ENCODE measurements at places on chromosomes 3 and 15.

DNA sequence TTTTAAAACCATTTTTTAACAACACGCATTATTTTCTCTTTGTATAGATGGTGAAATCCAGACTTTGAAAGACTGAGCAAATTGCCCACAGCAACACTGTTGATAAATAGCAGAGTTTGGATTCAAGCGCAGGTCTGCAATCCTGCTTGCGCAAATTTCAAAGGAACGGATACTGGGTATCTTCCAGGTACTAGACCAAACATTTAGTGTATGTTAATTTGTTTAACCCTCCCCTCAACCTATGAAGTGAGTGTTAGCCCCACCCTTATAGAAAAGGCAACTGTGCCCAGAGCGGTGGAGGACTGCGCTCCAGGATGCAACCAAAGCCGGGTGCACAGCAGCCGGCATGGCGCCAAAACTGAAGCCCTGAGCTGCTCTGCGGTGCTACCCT is 103.8 kb downstream of the CPN2 start:
- DNase-seq, result no peak

DNA sequence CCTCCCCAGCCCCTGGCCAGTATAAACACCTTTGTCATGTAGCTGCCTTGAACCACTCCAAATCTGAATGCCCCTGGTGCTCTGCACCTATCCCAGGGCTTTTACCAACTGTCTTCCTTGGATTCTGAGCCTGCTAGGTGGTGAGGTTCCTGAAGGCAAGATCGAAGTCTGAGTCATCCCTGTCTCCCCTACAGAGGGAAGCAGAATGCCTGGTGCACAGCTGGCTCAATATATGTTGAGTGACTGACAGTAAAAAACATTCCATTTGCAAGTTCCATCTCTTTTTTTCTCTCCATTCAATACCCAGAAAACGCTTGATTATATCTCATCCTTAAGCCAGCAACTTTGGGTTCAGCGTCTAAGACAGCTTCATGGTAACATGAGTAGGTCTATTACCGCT is 24.7 kb downstream of the SLC24A1 start:
- DNase-seq, result no peak

GRCh38 chr3:15894382-15894781 is 96.6 kb upstream of the ANKRD28 start:
- DNase-seq, result no peak

DNA sequence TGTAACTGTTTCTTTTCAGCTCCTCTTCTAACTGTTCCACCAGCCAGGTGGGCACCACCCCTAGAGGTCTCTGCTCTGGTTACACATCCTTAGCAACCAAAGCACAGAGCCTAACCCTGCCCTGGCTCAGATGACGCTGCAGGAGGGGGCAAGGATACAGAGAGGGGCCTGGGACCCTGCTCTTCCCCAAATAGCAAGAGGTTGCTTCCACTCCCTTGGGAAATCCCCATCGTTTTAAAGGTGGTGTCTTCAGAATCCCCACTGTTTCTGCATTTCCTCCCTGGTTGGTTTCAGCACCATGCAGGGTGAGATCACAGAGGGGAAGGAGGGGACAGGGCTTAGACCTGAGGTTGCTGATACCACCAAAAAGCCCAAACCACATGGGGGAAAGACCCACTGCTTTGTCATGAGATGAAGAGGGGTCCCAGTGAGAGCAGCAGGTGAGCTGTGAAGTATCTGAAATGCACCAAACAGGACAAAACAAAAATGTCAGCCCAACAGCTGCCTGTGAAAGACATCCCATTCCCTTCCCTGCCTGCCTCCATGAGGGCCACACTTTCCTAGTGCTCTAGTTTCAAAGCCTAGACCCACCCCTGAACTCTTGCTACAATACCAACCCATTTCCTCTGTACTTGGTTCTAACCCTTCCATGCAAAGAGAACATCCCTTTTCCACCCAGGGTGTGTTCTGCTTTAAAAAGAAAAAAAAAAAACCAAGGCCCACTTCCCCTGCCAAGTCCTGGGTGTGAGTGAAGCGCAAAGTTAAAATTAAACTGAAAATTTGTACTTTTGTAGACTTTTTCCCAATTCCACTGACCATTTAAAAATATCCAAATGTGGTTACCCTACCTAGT is 29.0 kb downstream of the ANP32A start:
- no peak for DNase-seq

DNA sequence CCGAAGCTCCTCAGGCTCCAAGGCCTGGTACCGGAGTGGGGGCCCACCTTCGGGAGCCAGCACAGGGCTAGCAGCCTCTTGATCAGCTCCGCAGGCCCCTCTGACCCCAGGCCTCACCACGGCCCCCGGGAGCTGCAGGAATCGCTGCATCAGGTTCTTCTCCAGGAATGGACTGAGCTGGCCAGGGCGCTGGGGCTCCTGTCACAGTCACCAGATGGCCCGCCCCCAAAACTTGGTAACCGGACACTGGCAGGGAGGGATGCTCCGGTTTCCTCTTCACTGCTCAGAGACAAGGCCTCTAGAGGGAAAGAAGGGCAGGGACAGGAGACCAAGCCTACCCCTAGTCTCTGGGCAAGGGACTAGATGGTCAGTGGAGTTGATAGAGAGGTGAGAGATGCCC is 9.9 kb downstream of the AP3B2 start:
- peak; percentile 85 for DNase-seq

GRCh38 chr3:170421758-170422157 is 3.1 kb downstream of the CLDN11 start:
- no peak for DNase-seq

DNA sequence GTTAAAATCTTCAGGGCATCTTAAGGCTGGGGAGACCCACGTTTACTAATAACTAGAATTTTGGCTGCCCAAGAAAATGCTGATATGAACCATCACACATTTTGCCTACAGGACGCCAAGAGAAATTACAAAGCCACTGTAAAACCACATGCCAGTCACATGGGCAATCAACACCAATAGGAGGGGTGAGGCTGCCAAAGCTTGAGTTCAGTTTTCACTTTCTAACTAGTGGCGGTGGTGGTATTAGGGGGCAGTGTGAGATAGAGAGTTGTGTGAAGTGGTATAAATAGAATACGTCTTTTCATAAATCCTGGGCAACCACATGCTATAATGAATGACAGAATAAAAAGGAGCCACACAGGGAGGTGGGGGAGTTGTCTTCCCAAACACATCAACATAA is 147.3 kb downstream of the WNT5A start:
- no peak for DNase-seq

DNA sequence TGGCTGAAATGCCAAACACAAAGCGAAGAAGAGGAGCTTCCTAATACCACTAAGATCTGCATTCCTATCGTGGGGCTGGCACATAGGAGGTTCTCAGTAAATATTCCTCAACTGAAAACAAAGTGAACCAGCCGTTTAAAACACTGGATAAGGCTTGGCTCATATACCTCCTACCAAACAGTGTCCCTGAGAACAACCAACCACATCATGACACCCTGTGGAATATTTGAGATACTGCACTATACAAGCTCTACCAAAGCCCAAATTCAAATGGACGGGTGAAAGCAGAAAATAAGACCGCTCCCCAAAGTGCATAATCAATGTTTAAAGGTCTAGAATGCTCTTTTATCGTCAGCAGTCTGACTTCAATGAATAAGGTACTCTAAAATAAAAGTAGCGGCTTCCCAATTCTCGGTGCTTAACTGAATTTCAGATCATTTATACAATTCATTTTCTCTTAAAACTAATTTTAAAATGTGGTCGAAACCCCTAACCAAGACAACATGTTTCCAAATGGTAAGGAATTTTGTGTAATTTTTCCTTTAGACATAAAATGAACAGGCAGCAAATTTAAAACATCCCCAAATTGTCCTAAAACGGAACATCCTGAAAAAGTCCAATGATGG is 425.8 kb downstream of the ERC2 start:
- no peak for DNase-seq

- no peak for DNase-seq
Observed at GRCh38 chr3:102354818-102355515, 79.8 kb upstream of the ZPLD1 start.

GRCh38 chr3:44232407-44232806 is 9.3 kb upstream of the TOPAZ1 start:
- DNase-seq, result no peak

GRCh38 chr3:134249296-134249841 is 1.3 kb downstream of the RYK start:
- DNase-seq, result no peak

GRCh38 chr3:101819649-101820206 is 29.6 kb upstream of the NFKBIZ start:
- DNase-seq, result no peak

DNA sequence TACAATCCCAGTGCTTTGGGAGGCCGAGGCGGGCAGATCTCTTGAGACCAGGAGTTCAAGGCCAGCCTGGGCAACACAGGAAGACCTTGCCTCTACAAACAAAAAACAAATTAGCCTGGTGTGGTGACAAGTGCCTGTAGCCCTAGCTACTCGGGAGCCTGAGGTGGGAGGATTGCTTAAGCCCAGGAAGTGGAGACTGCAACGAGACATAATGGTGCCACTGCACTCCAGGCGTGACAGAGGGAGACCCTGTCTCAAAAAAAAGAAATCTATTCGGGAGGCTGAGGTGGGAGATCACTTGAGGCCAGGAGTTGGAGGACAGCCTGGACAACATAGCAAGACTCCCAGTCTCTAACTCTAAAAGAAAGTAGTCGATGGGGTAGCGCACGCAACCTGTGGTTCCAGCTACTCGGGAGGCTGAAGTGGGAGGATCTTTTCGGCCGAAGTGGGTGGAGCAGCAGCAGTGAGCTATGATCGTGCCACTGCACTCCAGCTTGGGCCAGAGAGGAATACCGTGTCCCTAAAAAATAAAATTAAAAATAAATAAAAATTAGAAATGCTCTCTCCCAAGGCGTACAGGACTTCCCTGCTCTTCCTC is 775 bp downstream of the C3orf33 start:
- DNase-seq, result no peak

DNA sequence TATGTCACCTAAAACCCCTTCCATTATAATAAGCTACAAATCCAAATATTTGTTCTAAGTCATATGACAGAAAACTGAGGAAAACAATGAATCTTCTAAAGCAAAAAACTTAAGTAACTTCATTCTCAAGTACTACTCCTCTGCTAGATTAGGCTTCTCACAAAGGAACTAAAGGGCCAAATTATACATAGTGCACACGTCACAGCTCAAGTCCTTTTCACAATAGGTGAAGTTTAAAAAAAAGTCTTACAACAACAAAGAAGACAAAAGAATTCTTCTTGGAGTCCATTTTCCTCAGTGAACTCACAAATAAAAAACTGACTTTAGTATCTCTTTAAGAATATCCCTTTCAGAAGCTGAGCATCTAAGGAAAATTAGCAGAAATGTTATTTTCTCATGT is 479.9 kb downstream of the MAGI1 start:
- no peak for DNase-seq

DNA sequence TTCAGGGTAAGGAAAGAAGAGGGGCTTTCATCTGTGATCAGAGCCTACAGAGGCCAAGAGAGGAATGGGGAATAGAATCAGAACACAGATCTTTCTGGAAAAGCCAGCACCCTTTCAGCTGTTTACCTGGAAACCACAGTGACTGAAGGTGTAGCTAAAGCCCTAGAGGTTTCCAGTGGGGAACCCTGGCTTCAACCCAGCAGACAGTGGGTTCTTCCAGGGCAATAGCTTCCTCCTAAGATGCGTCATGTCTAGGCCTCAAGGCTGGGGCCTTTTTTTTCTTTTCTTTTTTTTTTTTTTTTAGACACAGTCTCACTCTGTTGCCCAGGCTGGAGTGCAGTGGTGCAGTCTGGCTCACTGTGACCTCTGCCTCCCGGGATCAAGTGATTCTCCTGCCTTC is 3.1 kb upstream of the CPNE9 start:
- no peak for DNase-seq

GRCh38 chr3:116253511-116253910 is 191.8 kb downstream of the LSAMP start:
- no peak for DNase-seq

- no peak for DNase-seq
Observed at GRCh38 chr3:183151821-183152351, 10.6 kb downstream of the LAMP3 start.
